Astrocyte (in vitro differentiated cells and primary cell): ENCODE measurements at places on chromosomes 3 and 15. TPM values are rescaled to one million over a fixed set of nuclear protein-coding genes. Genes with fewer than 3 reads are reported as not detected.
A peak's percentile ranks its signal among the peaks of the same experiment; 100 is the strongest.

GRCh38 chr3:44913868-44914468 is 39.6 kb downstream of the TGM4 start:
- no peak for DNase-seq

- DNase-seq: peak; percentile 55
These were observed 24.3 kb downstream of the FILIP1L start for GRCh38 chr3:100089812-100090668.

GRCh38 chr15:69664572-69665571 is 212.3 kb downstream of the RPLP1 start:
- no peak for DNase-seq

- no peak for DNase-seq
These were observed 312.0 kb upstream of the RASGRP1 start for GRCh38 chr15:38876621-38877020.

DNA sequence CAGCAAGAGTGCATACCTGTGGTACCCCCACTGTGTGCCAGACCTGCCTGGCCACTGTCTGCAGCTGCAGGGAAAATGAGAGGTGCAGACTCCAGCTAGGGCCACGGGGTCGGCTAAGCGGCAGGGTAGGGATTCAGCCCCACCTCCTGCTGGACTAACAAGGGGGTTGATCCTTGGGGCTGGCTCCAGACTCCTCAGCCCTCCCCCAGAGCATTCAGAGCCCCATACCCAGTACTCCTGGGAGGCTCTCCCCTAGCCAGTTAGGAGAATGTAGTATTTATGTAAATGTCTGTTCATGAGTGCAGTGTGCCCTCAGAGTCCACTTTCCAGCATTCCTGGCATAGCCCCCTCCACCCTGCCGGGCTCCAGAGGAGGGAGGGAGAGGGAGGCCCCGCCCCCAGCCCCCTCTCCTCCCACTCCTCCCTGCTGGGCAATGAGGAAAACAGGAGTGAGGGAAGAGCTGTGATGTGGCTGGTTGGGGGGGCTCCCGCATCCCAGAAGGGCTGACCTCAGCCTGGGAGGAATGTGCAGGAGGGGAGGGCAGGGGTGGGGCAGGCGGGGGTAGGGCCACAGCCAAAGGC is 4.5 kb upstream of the SEMA3B start:
- DNase-seq: peak; percentile 94

GRCh38 chr15:23074684-23075083 is 35.3 kb upstream of the TUBGCP5 start:
- no peak for DNase-seq

- DNase-seq: no peak
These were observed 39.8 kb upstream of the DUSP7 start for GRCh38 chr3:52095990-52096775.

- no peak for DNase-seq
These were observed 348.7 kb upstream of the TBL1XR1 start for GRCh38 chr3:177545964-177546363.

The GRK7 gene
- total RNA-seq: not detected in 2 replicates

DNA sequence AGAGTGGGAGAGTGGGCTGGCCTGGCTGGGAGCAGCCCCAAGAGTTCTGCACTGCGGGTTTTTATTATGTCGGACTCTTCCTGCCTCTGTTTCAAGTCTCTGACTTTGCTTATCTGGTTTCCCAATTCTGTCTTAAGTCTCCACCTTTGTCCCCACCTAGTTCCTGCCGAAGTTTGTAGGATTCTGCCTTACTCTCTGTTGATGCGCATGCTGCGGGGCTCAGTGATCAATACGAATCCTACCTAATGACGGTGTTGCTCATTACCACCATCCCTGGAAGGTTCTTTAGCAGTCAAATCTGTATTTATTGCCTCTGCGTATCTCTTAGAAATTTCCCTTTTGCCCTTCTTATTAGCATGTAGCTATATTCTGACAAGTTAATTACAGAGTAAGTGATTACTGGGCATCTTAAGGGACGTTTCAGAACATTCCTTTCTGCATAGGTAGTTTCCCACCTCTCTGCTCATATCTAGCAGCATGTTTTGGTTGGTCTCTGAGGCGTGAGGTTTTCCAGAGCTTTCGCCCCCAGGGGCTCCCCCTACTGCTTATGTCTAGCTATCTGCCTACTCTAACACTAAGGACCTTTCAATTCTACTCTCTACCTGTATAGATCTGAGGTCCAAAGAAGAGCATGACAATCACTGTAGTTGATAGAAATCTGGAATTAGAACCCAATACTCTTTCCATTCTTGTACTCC is 236.0 kb upstream of the EIF1B start:
- no peak for DNase-seq

- DNase-seq: no peak
These were observed 28.3 kb downstream of the ANAPC13 start for GRCh38 chr3:134457376-134458074.

DNA sequence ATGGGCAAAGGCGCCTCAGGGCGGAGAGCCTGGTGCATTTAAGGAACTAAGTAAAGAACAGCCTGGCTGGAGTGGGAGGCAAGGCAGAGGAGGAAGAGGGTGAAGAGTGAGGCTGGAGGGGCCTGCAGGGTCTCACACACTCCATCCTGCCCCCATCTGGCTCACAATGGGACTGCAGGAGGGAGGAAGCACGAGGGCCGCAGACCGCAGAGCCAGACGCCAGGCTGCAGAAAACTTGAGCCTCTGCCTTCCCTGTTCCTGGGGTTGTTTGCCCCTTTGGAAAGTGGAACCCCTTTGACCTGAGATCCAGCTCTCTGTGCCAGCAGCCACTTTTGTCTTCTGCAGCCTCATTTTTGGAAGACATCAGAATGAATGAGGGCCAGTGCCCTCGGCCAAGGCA is 138.0 kb downstream of the SRGAP3 start:
- DNase-seq: no peak
